Astrocyte of the spinal cord (primary cell): ENCODE measurements at places on chromosomes 16 and 17.
A peak's percentile ranks its signal among the peaks of the same experiment; 100 is the strongest.

- DNase-seq, result no peak
Measured at GRCh38 chr17:13297183-13297582, 279.4 kb upstream of the ELAC2 start.

GRCh38 chr17:56291226-56291805, 138.0 kb downstream of the ANKFN1 start:
- DNase-seq, result no peak

- no peak for DNase-seq
Measured at GRCh38 chr16:12907670-12908233, 6.4 kb downstream of the SHISA9 start.

DNA sequence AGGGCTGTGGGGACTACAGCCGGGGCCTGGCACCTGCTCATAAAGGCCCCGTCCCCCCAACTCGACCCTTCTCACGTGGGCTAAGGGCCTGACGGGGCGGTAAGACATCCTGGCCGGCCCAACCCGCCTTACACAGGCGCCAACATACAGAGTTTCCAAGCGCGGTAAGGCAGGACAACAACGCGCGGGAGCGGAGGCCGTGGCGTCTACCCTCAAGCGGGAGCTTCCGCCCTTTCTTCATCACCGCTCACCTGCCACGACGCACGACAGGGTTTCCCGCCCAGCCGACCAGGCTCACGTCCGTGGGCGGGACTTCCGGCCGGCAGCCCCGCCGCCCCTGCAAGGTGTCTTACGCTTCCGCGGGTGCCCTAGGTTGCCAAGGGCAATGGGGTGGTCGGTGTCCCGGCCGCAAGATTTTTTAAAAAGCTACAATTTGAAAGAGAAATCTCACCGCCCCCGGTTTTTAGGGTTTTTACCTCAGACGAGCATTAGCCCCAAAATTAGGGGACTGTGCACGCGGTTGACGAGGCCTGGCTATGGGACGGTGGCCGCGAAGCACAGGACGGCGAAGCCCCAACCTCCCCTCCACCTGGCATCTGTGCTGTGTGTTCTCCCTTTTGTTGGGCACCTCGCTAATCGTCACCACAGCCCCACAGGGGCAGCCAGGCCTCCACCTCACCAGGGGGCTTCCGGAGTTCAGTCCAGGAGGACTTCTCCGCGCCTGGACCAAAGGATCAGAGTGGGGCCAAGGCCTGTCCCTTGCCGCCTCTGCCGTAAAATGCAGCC, at the start of gene TERB1:
TERB1 (minus strand) TSS at position 265 of the 786 bp plus-strand sequence. CDS start 4,786 bp downstream, outside the sequence.
- no peak for DNase-seq

- no peak for DNase-seq
Measured at GRCh38 chr16:83744441-83744981, 63.3 kb upstream of the HSBP1 start.

- DNase-seq, result peak; percentile 66
Measured at GRCh38 chr16:65415460-65415859, 293.6 kb upstream of the CDH11 start.

DNA sequence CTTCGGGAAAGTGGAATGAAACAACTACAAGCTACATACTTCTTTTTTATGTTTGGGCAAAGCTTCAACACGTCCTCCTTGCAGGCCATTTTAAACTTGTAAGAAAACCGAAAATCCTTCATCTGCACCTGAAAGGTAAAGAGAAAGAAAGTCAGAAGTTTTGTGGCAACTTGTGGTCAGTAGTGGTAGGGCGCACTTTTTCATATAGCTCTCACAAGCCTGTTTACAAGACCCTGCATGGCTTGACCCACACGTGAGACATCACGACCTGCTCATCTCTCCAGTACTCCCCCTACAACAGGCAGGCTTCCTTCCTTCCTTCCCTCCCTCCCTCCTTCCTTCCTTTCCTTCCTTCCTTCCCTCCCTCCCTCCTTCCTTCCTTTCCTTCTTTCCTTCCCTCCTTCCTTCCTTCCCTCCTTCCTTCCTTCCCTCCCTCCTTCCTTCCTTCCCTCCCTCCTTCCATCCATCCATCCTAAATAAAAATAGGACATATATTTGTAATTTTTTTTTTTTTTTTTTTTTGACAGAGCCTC, 48.7 kb upstream of the CLEC18B start:
- no peak for DNase-seq

DNA sequence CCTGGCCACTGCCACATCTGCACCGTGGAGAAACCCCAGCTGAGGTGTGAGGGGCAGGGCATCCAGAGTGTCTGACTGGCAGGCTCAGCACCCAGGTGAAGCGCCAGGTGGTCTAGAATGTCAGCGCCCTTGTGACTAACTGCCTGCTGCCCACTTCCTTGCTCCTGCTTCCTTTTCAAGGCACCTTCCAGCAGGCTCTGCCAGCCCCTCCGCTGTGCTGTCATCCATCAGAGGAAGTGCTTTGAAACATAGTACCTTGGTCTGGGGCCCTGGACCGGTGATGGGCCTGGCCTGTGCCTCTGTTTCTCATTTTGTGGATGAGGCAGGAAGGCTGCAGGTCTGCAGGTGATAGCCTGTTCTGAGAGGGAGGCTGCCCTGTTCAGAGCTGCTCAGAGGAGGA, 5.5 kb downstream of the SPNS2 start:
- no peak for DNase-seq

DNA sequence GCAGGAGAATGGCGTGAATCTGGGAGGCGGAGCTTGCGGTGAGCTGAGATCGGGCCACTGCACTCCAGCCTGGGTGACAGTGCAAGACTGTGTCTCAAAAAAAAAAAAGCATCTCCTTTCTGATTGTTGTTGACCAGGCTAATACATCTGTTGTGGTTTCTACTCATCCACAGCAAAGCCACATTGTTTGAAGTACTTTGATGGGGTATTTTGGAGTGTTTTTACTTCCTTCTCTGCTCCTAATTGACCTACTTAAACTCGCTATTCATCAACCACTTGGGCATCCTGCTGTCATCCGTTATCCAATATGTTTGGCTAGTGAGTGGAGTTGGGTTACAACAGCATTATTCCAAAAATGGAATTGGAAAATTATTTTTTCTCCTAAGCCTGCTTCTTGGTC, 3.5 kb upstream of the CDC27 start:
- no peak for DNase-seq

DNA sequence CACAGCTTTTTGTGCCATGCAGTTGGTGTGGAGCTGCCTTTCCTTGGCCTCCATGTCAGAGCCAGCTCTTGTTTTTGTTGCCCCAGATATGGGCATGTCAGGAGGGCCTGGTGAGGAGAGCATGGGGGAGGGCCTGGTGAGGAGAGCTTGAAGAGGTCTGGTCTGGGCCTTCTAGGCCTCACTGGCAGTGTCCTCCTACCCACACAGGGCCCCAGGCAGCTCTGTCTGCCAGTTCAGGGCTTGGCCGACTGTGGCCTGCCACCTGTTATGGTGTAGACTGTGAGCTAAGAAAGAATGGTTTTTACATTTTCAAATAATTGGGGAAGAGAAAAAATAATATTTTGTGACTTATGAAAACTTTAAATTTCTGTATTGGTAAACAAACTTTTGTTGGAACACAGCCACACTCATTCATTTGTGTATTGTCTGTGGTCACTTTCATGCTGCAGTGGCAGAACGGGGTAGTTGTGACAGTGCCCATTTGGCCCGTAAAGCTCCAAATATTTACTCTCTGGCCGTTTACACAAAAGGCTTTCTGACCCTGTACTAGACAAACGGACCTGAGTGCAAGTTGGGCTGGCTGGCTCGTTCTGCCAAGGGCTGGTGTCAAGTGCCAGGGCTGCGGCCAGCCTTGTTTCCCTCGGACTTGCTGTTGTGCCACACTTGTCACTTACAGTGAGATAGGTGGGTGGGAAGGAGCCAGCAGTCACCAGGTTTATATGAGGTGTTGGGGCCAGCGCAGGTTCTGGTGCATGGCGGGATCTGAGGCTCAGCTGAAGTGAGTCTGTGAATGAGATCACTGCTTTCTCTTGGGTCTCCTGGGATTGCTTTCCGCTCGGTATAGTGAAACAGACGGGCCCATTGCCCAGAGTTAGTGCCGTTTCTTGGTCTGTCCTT, 18.2 kb downstream of the PGS1 start:
- DNase-seq, result no peak

DNA sequence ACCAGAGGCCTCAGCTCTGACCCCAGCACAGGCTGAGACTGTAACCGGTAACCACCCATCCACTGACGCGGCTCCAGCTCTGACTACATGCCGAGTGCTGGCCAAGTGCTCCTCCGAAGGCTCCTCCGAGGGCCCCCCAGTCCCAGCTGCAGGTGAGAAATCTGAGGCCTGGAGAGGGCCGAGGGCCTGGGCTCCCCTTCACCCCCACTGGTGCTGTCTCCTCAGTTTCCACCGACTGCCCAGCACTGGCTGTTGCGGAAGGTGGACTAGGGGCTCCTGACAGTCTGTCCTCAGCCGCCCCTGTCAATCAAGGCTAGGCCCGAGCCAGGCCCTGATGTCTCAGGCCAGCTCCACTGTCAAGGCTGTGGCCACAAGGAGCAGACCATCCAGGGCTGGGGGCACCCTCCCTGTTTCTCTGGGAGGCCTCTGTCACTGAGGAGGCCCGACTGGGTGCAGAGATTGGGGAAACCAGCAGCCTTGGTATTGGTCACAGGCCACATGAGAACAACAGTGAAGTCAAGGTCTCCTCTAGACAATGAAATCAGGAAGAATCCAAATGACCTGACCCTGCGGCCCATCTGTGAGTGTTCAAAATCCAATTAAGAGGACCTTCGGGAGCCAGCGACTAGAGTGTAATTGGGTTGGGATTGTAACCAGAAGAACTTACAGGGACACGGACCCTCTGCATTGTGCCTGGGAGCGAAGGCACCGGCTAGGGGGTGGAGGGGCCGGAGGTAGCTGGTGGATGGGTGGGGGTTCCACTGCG, 5.1 kb downstream of the TMEM235 start:
- DNase-seq, result no peak

DNA sequence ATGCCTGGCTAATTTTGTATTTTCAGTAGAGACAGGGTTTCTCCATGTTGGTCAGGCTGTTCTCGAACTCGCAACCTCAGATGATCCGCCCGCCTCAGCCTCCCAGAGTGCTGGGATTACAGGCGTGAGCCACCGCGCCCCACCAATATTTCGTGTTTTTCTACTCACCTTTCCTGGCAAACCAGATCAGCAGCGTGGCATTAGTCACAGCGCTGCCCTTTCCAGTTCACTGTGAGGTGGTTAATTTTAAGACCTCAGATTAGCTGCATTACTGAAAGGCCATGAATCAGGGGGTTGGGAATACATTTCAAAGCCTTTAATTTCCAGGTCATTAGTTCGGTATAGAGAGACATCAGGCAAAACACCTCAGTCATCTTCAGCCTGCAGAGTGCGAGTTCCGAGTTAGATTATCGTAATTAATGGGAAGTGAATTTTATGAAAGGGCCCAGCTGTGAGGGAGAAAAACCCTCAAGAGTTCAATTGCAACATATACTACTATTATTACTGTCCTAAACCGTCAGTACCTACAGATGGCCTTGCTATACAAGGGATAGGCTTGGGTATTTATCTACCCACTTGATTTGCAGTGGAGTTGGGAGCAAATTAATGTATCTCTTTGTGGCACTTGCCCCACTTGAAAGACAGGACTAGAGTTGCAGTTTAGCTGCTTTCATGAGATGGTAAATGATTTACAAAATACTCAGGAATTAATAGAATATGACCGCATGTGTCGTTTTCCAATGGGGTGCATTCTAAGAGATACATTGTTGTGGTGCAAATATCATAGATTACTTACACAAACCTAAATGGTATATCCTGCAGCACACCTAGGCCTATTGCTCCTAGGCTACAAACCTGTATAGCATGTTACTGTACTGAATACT, 2.1 kb upstream of the USP32 start:
- no peak for DNase-seq

DNA sequence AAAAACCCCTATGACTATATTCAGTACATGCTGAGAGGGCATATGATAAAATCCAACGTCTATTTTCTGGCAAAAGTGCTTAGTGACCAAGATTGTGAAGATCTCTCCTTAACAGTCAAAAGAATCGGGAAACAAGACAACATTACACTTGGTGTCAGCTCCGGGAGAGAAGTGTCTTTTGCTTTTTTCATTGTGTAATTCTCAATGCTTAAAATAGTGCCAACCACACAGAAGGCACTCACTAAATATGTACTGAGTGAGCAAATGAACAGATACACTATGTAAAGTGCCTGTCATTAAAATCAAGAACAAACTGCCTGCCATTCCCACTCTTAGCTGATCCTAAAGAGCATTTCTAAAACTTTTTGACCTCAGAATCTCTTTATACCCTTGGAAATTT, 34.1 kb downstream of the VPS53 start:
- no peak for DNase-seq

GRCh38 chr17:47316311-47316710, 7.4 kb upstream of the EFCAB13 start:
- DNase-seq, result peak; percentile 49

DNA sequence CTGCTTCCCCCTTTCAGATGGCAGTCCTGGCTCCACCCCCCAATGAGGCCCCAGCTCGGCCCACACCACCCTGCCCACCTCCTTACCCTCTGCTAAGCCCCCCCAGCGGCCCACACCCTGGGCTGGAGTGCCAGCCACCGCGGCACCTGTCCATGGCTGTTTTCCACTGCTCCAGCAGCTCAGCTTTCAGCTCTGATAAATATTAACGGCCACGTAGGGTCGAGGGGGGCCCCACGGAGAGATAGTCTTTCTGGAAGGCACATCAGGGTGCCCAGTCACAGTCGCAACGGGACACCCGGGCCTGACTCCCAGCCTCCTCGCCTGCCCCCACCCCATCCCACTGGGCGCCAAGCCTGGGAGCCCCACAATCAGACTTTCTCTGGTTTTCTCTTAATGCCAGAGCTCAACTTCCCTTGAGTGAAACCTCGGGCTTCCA, 46.5 kb upstream of the CIBAR2 start:
- no peak for DNase-seq

DNA sequence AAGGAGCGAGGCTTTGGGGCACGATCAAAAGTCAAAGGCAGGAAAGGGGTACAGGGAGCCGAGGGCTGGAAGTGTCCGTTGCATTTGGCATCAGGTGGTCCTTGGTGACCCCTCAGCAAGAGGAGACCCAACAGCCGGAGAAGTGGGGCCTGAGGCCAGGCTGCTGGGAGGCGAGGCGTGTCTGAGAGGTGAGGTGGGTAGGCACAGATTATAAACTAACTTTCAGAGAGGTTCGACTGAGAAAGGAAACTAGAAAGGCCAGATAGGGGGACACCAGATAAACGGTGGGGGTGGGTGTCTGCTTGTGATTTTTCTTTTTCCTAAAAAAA, 3.6 kb downstream of the PECAM1 start:
- no peak for DNase-seq

- no peak for DNase-seq
Measured at GRCh38 chr17:57855391-57856035, 5.7 kb upstream of the MRPS23 start.

GRCh38 chr16:25828510-25828909, 136.8 kb downstream of the HS3ST4 start:
- no peak for DNase-seq

GRCh38 chr17:1087381-1088241, 90.7 kb downstream of the TIMM22 start:
- DNase-seq, result peak; percentile 59
